Kidney glomerular epithelial cell (primary cell): ENCODE measurements at places on chromosomes 12 and 14.

DNA sequence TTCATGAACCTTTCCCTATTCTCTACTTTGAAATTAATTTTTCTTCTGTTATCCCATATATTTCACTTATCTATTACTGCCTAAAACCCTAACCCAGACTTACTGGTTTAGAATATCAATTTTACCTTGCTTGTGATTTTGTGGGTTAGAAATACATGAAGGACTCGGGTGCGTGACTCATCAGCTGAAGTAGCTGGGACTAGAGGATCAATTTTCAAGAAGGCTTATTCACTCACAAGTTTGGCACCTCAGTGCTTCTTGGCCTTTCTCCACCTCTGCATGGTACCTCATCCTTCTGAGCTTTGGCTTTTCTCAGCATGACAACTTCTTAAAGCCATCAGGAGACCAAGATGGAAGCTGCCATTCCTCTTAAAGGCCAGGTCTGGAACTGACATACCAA lies 57.8 kb downstream of the TMEM117 start:
- no peak for DNase-seq

- DNase-seq: no peak
Measured at GRCh38 chr12:72832024-72832423, 559.9 kb downstream of the TRHDE start.

DNA sequence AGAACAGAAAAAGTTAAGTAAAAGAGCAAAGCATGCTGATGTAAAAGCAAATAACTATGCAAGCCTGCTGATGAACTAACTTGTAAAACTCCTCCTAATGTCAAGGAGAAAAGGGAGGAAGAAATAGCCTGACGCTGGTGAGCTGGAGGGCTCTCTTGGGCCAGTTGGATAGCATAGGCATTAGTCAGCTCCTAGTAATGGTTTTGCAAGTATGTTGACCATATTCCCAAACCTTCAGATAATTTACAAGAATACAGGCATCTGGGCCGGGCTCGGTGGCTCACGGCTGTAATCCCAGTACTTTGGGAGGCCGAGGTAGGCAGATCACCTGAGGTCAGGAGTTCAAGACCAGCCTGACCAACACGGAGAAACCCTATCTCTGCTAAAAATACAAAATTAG lies 871.4 kb downstream of the C12orf50 start:
- peak; percentile 71 for DNase-seq

- DNase-seq: peak; percentile 50
Measured at GRCh38 chr14:22386924-22387775, 201.9 kb downstream of the DAD1 start.

DNA sequence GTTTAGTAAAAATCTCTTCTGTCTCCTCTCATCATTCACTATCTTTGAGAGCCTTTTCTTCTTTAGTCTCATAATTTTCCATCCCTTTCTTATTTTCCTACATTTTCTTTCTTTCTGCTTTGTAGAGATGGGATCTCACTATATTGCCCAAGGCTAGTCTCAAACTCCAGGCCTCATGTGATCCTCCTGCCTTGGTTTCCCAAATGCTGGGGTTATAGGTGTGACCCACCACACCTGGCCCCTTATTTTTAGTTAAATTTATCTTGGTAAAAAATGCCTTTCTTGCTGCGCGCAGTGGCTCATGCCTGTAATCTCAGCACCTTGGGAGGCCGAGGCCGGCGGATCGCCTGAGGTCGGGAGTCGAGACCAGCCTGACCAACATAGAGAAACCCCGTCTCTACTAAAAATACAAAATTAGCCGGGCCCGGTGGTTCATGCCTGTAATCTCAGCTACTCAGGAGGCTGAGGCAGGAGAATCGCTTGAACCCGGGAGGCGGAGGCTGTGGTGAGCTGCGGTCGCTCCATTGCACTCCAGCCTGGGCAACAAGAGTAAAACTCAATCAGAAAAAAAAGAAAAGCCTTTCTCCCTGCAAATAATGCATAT lies 996 bp downstream of the SLC2A3 start:
- no peak for DNase-seq

GRCh38 chr12:100494538-100494937 lies 20.9 kb downstream of the NR1H4 start:
- no peak for DNase-seq

GRCh38 chr12:117836999-117837736 lies 131.6 kb downstream of the KSR2 start:
- DNase-seq: peak; percentile 58

GRCh38 chr14:103879570-103880347 lies 32.4 kb upstream of the PPP1R13B start:
- peak; percentile 67 for DNase-seq

- DNase-seq: no peak
Measured at GRCh38 chr14:61474015-61474414, 152.6 kb downstream of the PRKCH start.

DNA sequence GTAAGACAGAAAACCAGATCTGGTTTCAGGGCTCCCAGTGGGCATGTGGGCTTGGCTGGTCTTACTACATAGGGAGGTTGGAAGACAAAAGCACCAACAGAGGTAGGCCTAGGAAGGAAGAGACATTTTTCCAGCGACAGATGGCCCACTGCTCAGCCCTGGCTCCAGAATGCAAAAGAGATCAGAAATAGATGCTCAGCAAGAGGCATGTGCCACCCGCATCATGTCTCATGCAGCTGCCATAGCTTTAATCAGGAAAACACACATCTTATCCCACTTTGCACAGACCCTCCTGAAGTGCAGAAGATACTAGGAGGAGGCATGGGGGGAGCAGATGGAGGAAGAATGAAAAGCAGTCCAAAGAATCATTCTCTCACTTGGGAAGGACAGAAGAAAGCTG lies 25.3 kb downstream of the VASH1 start:
- DNase-seq: no peak

GRCh38 chr12:42360747-42361403 lies 34.9 kb downstream of the PPHLN1 start:
- no peak for DNase-seq

DNA sequence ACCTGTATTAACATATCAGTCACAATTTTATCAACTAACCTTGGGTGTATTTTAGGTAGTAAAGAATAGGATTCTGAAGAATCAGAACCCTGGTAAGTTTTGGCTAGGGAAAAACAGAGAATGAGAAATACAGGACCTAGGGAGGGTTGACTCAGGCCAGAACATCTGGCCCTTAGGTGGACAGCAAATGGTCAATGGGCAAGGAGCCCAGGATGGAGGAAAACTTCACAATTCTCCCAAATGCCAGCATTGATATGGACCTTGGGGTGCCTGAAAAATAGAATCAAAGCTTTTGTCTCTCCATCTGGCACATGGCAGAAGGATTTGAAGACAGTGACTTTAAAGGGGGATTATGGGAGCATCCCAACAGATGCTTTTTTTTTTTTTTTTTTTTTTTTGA lies 32.7 kb upstream of the PRPF39 start:
- DNase-seq: no peak

DNA sequence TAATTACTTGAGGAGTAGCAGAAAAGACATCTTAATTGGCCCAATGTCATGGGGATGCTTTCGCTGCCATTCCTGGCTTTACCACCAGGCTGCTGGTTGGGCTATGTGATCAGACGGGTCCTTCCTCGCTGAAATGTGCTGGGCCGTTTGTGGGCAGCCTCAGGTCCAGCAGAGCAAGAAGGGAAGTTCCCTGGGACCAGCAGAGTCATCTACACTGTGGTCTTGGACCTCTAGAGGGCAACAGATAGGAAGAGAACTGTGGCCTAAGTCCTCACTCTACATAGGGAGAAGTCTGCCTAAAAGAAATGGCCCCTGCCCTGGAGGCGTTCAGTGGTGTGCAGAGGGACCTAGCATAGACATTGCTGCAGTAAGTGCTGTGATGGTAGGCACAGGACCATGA lies 10.9 kb downstream of the EVL start:
- no peak for DNase-seq

DNA sequence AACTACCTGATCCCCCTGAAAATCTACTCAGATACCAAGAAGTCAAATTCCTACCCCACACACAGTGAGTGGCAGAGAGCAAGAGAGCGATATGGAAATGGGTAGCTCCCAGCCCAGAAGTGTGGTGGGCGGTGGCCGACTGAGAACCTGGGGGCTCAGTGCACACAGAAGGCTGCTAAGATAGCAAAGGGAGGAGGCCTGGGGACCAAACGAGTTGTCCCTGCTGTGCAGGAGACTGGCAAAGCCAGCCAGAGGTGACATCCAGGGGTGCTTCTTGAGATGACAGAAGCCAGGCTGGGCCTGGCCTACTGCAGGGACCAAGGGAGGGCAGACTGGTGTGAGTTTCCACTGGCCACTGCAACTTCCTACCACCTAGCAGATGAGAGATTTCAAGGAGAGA lies 52.9 kb downstream of the VWF start:
- no peak for DNase-seq

GRCh38 chr12:45357539-45358417 lies 141.9 kb downstream of the ANO6 start:
- no peak for DNase-seq

DNA sequence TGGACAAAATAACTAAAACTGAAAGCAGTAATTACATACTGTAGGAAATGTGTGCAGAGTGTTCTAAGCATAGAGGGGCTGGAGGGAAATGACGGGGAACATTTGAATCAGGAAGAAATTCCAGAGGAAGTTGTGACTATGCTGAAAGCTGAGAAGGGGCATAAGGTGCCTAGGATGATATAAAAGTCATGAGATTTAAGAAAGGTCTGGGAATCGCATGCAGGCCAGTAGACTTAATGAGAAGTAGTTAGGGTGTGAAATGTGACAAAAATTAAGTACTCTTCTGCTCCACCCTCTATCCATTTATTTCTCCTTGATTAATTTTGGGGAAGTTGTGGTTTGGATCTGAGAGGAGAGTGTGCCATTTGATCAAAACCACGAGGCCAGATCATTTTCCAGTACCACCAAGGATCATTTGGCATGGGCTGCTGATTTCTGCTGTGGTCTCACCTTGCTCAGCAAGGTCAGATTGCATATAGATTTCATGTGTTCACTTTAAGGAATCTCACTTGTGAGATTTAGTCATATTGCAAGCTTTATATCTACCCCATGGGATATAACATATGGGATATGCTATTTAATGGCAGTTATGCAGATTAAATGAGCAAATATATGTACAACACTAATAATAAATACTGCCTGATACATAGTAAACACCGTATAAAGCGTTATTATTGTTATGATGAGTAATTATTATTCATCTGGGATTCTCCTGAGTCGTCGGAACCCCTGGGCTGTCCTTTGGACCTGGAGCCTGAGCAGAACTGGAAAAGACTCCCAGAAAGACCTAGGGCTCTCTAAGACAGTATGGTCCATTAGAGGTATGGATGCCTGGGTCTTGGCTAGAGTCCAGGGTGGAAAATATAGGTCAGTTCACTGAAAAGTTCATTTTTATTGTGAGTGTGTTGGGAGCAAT lies 72.3 kb downstream of the SRGAP1 start:
- DNase-seq: no peak

DNA sequence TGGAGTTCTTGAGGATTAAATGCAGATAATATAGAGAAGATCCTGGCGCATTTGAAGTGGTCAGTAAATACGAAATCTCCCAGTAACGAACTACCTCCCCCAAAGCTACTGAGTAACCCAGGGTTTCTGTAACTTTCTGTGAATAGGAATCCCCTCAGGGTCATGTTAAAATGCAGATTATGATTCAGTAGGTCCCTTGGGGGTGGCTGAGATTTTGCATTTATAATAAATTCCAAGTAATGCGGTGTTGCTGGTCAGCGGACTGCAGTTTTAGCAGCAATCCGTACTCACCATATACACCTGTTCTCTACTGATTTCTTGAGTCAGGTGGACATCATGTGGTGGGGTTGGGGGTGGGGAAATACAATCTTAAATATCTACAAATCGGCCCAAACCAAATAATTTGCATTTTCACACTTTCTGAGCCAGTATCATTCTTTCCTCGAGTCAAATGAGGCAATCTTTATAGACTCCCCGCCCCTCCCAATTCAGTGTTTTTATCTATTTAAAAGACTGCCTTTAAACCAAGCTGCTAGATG lies 868 bp downstream of the SPATA7 start:
- no peak for DNase-seq

DNA sequence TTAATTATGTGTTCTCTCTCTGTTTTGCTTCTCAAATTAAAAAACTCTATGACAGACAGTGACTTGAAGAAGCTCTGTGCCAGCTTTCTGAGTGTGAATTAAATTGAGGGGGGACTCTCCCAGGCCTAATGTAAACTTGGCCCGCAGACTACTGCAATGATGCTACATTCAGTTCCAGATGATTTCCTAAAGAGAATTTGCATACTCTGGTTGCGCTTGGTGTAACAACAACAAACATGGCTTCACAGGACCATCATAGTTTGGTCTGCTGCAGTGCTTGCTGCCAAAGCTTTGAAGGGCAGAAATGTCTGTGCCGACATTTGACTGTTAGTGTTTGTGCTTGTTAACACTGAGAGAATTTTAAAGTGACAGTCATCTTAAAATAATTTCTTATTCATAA lies 25.0 kb downstream of the CFAP54 start:
- no peak for DNase-seq

- DNase-seq: no peak
Measured at GRCh38 chr14:83126076-83126475, 1592.4 kb upstream of the SEL1L start.

DNA sequence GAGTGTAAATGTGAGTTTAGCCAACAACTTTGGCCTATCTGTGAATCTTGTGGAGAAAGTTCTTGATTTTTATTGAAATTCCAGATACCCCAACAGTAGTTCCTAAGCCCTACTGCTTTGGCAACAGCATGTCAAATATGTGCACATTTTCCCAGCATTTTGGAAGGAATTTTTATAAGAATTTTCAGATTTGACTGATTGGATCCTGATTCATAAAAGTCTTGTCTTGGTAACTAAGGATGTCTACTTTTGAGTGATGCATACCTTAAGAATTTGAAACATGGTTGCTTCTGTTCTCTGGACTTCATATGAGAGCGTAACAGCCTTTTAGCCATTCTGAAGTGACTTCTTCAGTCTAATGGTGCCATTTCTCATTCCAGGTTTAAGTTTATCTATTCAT lies 106.7 kb downstream of the ANO4 start:
- DNase-seq: no peak

DNA sequence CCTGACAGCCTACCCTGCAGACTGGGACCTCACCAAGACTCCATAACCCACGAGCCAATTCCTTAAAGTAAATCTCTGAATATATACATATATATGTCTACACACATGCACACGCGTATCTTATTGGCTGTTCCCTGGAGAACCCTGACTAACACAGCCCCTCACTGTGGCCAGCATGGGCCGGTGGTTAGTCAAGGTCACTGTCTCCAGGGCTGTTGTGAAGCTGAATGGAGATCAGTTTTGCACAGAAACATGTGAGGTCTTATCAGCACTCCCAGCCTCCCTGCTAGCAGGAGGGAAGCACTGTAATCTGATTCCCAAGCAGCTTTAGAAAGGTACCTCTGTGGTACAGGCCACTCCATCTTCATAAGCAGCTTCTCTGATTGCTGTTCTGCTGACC lies 46.6 kb upstream of the PLEKHG6 start:
- DNase-seq: no peak

DNA sequence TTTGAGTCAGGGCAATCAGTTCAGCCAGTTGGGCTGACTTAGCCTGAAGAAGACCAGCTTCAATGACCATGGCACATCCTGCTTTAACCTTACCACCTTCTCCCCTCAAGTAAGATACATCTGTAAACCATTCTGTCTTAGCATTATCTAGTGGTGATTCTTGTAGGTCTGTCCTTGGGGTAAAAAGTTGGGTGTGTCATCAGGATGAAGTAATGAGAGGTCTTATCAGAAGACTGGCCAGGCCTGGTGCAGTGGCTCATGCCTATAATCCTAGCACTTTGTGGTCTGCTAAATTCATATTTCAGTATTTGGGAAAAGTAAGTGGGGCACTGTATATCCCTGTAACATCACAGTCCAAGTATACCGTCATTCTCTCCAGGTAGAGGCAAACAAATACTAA lies 19.1 kb downstream of the SINHCAF start:
- DNase-seq: no peak

GRCh38 chr14:104669697-104670096 lies 19.7 kb upstream of the INF2 start:
- no peak for DNase-seq
